ENCODE measurements at places on chromosomes 2 and 18.

DNA sequence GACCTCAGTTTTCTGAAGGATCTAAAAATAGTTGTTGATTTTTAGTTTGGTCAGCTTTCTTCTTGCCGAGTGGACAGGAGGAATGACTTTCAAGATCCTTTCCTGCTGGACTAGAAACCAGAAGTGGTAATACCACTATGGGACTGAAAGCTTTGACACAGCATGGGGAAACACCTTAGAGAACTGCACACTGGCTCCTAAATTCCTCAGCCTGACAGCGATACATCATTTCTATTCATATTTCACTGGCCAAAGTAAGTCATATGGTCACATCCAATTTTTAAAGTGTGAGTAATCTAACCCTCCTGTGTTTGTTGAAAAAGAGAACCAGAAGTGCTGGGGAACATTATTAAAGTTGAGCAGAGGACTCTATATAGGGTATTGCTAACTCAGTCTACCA is 244.7 kb upstream of the MMADHC start:
- DNase-seq: no peak

DNA sequence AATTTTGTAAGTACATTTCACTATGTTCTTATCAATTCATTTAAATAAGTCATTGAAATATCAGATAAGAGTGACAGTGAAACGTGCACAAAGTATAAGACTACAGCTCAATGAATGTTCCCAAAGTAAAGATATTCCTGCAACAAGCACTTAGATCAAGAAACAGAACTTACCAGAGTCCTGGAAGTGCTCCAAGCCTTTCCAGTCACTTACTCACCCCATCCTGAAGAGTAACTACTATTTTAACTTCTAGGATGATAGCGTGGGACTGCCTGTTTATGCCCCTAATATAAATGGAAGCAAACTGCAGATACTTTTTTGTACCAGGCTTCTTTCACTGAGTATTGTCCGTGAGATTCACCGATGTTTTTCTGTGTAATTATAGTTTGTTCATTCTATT is 768.9 kb downstream of the SLC4A3 start:
- no peak for DNase-seq

DNA sequence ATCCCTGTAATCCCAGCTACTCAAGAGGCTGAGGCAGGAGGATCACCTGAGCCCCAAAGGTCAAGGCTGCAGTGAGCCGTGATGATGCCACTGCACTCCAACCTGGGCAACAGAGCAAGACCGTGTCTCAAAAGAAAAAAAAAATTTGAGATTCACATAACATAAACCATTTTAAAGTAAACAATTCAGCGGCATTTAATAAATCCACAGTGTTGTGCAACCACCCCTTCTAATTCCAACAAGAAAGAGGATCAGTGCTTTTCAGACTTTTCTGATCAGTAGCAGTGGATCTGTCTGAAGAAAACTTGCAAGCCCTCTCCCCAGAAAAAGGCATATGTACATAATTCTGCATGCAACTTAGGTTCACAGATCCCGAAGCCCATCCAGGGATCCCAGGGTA is 7.2 kb upstream of the SAG start:
- no peak for DNase-seq

DNA sequence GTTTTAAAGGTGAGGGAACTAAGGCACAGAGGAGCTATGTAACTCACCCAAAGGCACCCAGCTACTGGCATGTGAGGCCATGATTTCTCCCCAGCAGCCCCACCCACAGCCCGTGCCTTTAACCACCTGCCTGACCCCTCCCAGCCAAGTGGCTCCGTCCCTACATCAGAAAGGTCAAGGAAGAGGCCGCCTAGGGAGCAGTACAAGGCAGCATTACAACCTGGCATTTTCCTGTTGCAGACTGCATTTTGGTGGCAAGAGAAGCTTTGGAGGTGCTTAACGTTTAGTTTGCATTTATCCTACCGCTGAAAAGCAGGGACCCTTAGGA is 17.5 kb downstream of the STEAP3 start:
- DNase-seq: no peak

DNA sequence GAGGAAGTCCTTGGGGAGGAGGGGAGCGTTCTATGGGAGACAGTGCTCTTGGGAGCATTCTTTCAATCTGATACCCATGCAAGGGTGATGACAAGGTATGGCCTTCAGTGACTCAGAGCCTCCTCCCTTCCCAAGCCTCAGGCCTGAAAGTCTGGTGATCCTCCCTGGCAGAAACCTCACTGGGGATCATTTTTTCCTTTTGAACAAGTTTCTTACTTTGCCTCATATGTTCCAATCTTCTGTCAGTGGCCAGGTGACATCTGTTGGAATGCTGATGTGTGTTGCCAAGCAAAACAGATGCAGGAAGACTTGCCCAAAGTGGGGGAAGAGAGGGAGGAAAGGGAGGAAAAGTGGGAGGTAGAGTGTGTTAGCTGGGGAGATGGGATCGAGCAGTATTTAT is 224.8 kb downstream of the NEDD4L start:
- no peak for DNase-seq

DNA sequence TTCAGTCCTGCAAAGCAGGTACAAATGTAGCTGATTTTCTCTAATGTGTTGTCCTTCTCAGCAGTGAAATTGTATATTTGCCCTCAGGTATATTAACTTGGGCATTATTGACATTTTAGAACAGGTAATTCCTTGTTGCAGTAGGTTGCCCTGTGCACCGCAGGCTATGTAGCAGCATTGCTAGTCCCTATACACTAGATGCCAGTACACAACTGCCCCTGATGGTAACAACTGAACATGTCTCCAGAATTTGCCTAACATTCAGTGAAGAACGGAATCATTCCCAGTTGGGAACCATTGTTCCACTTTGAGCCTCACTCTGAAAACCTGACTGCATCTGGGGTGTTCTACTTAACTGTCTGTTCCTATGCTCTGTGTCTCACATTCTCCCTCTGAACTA is 23.1 kb upstream of the TFPI start:
- DNase-seq: no peak

DNA sequence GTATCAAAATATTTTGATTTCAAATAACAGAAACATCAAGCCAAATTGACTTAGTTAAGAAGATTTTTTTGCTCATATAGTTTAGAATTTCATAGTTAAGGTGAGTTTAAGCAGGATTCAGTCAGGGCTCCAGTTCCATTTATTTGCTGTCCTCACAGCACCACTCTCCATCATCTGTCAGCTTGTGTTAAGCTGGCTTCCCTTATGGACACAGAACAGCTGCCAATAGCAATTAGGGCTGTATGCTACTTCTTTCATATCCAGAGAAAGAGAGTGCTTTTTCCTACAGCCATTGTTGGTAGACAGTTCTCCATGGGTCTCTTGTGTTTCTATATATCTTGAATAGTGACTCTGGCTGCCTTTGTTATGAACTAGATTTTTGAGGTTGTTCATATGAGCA is 95.4 kb upstream of the CYP20A1 start:
- no peak for DNase-seq

- no peak for DNase-seq
Measured at GRCh38 chr2:227829337-227829736, 15.7 kb downstream of the CCL20 start.

DNA sequence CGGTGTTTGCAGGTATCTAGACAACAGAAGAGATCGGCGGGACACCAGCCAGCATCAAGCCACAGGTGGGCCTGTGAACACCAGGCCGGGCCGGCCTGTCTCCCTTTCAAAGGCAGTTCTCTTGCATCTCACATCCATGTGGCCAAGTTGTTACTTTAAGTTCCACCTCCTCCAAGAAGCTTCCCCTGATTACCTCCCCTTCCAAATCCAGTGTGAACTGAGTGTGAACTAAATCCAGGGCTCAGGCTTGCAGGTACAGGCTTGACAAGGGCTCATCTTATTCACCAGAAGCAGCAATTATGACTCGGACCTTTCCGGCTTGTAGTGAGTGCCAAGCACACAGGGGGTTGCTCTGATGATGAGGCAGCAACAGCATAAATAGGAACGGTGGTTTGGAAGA is 3.9 kb downstream of the CRACDL start:
- no peak for DNase-seq

DNA sequence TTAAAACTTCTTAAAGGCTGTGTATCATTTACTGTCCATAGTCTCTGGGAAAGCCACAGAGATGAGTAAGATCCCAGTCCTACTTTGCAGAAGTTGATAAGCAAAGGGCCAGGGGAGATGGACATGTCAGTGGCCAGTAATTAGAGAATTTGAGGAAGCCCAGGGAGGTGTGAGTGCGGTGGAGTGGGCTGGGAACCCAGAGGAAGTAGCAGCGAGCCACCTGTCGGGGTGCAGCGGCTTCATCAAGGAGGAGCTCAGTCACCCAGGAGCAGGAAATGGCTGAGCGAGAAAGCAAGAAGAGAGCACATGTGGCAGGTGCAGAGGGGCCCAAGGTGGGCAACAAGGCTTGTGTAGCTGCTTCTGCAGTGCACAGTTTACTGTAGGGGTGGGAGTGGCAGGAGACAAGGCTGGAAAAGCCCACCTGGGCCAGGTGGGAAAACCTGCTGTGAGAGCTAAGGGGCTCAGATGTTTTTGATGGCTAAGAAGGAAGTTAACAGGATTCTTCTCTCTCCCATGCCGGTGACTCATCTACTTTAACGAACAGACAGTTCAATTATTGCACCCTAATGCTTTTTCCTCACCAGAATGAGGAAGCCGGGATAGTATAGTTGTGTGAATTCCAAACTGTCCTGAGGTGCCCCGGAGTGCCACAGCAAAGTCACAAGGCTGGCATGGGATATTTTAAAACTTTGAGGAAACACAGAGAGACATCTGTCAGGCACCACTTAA is 34.8 kb upstream of the MGAT5 start:
- no peak for DNase-seq

DNA sequence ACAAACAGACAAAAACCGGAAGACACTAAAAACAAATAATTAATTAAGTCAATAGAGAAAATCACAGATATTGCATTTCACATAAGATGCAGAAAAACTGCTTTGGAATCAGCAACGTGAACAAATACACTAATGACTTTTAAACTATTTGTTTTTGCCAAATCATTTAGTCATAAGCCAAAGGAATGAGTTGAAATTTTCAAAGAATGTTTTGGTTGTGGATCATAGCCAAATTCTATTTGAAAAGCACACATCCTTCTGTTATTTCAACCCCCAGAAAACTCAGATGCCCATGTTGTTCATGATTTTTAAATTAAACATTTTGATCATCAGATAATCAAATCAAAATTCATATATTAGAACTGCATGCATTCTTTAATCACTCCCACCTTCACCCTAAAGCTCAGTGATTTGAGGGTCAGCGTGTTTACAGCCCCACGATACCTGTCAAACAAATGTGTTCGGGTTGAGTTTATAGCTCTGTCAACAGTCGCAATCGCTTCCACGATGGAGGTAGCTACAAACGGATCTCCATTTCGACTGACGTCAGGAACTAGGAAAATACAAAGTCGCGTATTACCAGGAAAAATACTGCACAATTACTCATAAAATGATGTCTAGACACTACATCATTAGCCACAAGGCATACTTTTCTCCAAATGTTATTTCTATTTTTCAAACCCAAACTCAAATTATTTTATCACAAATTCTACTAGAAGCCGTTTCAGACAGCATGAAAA is 90.2 kb downstream of the PXDN start:
- DNase-seq: peak; percentile 34

DNA sequence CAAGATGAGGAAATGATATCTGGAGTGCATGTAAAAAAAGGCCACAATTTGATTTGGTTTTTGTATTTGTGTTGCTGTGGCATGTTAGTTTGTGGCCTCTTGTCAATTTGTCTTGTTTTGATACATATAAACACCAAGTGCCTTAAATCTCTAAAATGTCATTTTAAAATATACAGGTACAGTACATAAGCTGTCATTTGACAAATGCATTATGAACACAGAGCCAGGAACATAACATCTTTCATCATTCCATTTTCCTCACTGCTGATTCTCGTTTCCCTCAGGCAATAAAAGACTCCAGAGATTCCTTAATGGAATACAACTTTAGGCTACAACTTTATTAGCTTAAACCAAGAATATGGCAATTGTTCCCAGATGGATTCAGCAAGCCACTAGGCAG is 217.5 kb downstream of the ZNF804A start:
- no peak for DNase-seq

DNA sequence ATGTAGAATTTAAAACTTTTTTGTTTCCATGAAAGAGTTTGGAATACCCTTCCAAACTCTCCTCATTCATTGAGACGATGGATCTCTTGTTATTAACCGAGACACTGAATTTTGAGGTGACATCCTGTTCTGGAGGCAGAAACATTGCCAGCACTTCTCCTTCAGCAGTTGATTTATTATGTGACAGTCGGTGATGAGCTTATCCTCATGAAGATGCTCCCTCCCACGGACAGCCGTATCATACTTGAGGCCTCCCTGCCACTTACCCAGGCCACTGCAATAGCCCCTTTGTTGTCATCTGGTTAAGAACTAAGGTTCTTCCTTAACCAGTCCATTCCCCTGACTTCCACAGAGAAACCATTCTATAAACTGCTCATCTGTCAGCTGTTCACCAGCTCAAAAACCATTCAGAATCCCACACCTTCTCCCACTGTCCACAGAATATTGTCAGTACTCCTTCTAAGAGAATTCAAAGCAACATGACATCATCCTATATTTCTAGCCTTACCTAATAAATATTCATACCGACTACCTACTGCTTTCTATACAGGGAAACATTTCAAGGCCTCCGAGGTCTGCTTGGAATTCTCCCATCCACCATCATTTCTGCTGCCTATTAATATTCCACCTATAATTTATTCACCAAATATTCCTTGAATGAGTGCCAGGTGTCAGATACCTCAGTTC is 139.0 kb upstream of the TRIB2 start:
- DNase-seq: no peak

All from sciatic nerve (tissue), 2 donors.